ENCODE measurements at places on chromosomes 4 and X.

GRCh38 chr4:40255393-40256281, 58.8 kb downstream of the RHOH start:
- no peak for DNase-seq

DNA sequence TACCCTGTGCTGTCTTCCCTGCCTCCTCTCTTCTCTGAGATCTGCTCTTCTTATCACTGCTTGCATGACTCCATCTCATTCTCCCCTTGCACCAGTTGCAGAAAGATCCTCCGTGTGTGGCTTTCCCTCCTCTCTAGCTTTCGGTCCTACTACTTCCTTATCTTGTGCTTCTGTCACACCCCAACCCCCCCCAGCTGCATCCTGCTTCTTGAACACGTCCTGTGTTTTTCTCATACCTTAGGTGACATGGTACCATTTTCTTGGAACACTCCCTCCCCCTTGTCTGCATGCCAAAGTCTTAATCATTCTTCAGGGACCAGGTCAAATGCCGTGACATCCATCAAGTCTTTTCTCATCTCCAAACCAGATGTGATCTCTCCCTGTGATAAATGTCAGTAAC, 46.4 kb downstream of the FHL1 start:
- no peak for DNase-seq

- no peak for DNase-seq
Observed at GRCh38 chr4:148477276-148477675, 35.1 kb upstream of the NR3C2 start.

DNA sequence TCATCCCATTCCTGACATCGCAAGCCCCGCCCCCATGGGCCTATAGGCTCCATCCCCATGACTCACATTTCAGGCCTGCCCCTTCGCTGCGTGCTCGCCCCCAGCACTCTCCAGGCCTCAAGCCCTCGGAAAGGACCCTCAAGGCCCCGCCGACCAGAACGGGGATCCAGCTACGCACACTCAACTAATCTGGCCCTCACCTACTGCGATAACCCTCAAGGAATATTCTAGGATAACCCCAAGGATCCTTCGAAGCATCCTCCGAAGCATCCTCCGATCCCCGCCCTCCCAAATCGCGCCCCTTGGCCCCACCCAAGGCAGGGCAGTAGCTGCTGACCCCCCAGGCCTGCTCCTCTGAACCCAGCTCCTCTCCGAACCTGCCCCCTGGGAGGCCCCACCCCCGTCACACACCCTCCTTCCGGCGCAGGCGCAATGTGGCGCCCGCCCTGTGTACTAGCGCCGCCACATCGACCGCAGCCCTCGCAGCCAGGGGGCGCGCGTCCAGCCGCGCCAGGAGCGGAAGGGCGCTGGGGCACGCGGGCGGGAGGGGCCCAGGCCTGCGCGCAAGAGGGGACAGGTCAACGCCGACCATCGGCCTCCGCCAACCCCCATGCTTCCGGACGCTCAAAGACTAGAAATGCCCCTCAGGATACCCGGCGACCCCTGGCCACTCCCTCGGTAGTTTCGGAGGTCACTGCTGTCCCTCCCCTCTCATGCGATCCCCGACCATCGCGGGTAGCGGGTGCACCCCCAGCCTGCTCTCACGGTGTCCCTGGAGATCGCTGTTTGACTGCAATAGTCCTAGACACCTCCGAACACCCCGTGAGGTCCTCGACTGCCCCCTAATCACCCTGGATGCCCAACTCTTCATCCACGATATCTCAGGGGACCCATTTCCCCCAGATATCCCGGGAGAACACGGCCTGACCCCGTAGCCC, 6.4 kb upstream of the MAGIX start:
- peak; percentile 68 for DNase-seq

GRCh38 chr4:834368-835147, 8.6 kb upstream of the CPLX1 start:
- DNase-seq, result no peak

GRCh38 chr4:46870411-46870810, 38.6 kb downstream of the COX7B2 start:
- DNase-seq, result no peak

All from stimulated activated CD8-positive, alpha-beta memory T cell treated with anti-CD3 and anti-CD28 coated beads, Interleukin-15, amount 100 ng/mL, for 4 hours (primary cell).